ENCODE measurements at places on chromosomes 11 and 22. TPM values are rescaled to one million over a fixed set of nuclear protein-coding genes. Genes with fewer than 3 reads are reported as not detected.

- DNase-seq: peak; percentile 67
These were observed 127.7 kb downstream of the MAML2 start for GRCh38 chr11:96215110-96215782.

DNA sequence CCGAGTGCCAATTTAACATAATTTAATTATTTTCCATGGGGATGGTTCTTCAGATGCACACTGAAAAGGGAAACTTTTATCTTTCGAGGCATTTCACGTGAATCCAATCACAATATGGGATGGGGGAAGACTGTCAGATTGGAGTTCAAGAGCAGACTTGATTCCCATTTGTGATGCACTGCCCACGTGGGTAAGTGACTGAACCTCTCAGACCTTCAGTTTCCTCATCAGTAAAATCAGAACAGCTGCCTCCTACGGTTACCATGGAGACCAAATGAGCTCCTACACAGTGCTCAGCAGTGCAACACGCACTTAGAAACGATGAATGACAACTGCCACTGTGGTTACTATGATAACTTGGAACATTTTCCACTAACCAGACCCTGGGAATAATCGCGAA lies 21.7 kb downstream of the KIAA0930 start:
- no peak for DNase-seq

DNA sequence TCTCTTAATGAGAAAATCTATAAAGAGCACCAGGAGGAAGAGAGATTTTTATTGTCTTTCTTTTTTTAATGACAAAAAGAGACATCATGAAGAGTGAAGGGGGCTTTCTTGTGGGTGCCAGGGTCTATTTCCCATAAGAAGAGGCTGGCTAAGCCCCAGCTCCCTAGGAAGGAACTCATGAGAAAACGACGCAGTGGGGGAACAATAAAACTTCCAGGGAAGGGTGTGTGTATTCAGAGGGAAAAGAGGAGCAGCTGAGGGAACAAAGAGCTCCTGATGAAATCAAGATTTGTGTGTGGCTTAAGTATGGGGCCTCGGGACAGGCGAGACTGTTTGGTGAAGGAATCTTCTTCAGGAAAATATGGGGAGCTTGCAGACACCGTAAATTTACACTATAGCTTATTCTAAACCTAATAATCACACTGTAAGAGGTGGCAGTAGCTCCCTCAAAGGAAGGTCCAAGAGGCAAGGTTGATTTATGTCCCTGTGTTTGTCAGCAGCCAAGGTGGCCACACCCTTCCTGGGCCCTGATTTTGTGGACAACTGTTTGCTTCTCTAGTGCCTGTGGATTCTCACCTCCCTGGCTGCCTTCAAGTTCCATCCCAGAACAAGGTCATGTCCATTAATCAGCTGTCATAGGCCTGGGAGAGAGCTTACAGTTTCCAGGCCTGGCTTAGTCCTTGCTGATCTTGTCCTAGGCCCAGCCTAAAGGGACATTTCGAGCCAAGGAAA lies 615.7 kb downstream of the INSC start:
- DNase-seq: peak; percentile 17

- DNase-seq: no peak
These were observed 20.3 kb downstream of the ZC3H12C start for GRCh38 chr11:110113505-110113904.

- peak; percentile 87 for DNase-seq
These were observed 1.4 kb downstream of the TMEM109 start for GRCh38 chr11:60915248-60915914.

- DNase-seq: no peak
These were observed 2.6 kb upstream of the SUN2 start for GRCh38 chr22:38758276-38758945.

DNA sequence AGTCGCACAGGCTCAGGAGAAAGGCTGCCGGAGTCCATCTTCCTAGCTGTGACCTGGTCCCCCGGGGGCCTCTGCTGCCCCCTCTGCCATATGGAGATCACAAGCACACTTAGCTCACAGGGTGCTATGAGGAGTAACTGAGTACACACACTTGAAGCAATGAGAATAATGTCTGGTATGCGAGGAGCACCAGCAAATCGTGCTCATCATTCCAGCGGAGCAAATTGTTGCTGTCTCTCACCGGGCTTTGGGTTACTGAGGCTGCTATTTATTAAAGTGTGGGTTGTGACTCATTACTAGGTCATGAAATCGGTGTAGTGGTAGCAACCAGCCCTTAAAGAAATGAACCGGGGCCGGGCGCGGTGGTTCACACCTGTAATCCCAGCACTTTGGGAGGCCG lies 48.1 kb upstream of the EIF3D start:
- no peak for DNase-seq

DNA sequence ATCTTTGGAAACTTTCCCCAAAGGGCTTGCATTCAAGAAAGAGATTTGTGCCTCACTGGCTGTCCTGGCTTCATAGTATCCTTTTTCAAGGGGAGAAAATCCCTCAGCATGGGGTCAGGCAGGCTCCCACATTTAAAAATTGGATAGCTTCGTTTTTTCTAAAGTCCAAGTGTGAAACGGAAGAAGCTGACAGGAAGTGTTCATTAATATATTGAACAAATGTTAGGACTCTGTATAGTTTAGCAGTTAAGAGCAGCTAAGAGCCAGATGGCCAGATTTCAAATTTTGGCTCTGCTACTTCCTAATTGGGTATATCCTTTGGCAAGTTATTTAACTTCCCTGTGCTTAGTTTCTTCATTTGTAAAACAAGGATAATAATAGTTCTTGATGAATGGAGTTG lies 354.9 kb upstream of the FAT3 start:
- DNase-seq: no peak

DNA sequence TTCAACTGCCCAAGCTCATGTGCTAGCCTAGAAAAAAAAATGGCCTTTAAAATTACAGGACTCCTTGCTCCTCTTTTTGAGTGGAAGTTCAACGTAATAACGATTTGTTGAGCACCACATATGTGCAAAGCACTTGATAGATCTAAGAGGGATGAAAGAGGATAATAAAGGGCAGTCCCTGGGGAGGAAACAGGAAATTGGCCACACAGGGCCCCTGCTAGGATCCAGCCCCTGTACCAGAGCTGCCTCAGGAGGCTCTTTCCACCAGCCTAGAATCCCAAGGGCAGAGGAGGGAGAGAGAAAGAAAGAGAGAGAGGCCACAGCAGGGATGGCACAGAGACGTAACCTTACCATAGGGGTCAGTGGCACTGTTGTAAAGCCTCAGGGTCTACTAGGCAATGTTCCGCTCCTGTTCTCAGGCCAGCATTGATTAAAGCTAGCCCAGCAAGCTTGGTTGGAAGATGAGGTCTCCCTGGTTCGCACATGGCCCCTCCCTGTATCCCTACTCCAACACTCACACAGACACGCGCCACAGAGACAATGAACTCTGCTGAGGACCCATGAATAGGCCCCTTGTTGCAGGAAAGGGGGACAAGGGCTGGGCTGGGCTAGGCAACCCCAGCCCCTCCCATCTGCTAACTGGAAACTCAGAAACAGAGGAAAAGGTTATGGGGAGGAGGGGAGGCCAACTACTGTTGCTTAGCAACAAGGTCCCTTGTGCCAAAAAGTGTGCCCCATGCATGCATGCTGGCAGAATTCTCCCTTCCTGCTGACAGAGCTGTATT lies at the start of gene TMPRSS5:
Gene TMPRSS5 (minus strand): TSS at position 438 of the 785 bp plus-strand sequence. CDS start 84 bp downstream, at position 354.
- DNase-seq: no peak

DNA sequence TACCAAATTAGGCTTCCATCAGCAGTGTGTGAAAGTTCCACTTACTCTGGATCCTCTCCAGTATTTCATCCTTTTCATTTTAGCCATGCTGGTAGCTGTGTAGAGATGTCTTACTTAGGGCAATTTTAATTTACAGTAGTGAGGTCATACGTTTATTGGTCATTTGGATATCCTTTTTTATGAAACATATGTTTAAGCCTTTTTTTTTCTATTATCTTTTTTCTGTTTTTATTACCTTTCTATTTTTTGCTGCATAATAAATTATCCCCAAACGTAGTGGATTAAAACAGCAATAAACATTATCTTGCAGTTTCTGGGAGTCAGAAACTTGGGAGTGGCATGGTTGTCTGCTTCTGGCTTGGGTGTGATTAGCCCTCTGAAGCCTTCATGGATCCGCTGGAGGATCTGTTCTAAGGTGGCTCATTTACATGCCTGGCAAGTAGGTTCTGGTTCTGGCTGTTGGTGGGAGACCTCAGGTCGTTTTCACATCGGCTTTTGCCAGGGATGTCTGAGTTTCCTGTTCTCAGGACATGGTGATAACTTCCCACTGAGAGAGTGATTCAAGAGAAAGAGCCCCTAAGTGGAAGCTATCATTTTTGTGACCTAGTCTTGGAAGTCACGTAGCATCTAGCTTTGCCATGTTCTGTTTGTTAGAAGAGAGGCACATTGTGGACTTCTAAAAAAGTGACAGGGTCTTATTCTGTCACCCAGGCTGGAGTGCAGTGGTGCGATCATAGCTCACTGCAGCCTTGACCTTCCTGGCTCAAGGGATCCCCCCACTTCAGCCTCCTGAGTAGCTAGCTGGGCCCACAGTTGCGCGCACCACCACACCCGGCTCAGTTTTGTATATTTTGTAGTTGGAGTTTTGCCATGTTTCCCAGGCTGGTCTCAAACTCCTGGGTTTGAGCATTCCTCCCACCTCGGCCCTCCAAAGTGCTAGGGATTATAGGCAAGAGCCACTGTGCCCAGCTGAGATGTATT lies 38.6 kb downstream of the PPP6R3 start:
- no peak for DNase-seq

DNA sequence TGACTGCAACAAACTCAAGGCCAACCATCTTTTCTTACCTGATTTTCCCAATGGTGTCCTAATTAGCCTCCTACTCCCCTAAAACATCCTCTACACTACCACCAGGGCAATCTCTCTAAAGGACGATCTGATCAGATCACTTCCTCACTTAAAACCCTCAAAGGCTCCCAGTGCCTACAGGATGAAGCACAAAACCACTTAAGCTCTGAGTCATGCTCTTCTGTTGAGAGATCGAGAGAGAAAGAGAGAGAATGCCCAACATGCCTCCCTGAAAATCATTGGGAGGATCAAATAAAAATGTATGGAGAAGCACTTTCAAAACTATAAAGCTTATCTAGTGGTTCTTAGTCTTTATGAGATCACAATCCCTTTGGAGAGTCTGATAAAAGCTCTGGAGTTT lies 171.1 kb downstream of the CADM1 start:
- no peak for DNase-seq

GRCh38 chr22:38694940-38695339 lies 5.8 kb downstream of the JOSD1 start:
- DNase-seq: no peak

GRCh38 chr11:119006656-119007055 lies 8.7 kb downstream of the CENATAC start:
- no peak for DNase-seq

DNA sequence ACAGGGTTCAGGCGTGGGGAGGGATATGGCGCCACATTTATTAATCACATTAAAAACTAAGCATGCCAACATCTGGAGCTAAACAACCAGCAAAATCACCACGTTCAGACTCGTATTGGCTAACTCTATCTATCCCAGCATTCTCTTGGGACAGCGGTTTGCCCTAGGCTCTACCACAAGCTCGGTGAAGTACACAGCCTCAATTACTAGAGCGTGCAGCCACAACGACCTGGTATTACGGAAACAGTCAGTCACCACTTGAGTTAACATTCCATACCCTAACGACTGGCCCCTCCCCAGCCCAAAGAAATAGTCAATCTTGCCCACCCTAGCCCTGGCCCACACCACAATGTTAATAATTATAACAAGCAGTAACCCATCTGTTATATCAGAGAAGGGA lies 32.1 kb downstream of the APOL5 start:
- no peak for DNase-seq

DNA sequence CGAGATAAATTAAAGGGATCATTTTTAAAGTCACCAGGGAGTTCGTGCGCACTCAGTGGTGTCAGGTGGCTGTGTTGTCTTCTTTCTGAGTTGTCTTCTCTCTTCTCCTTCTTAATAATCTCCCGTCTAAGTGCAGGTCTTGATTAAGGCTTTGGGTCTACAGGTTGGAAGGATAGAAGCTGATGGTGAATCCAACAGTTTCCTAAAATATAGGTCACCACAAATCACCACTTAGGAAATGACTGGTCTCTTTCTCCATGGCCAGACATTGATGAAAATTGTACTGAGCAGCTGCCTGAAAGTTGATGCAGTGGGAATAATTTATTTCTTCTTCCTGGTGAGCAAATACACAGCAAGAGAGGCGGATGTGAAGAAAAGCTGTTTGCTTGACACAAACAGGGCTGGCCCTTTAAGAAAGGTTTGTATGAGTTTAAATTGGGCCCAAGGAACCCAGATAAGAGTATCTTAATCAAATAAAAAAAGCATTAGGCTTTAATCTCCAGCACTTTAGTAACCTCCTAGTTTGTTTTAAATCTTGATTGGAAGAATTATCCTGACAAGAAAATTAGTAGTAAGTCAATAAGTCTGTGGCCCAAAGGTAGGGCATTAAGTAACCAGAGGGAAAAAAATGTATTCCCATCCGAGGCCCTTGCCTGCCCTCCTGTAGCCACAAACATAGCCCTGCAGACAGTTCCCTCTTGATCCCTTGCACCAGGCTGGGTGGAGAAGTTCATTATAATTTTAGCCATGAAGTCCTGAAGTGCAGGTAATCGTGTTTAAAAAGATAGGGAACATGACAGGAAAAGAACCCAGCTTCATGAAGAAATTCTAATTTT lies 245.8 kb downstream of the KIRREL3 start:
- no peak for DNase-seq

DNA sequence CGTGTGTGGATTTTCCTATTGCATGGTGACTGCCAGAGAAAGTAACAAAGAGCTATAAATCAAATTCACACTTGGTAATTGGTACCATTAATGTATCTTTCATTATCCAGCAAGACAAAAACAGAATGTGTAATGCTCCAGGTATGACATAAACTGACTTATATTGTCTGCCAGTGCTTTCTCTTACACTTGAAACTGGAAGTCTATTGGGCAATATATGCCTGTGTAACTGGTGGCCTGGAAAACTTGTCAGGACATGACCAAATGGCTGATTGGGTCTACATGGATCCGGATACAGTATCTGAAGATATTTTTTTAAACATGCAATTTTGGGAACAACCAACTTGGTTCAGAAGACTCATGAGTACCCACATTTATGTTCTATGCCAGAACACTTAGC lies 174.6 kb upstream of the ARHGAP42 start:
- no peak for DNase-seq

GRCh38 chr11:7574491-7575130 lies 60.8 kb downstream of the PPFIBP2 start:
- DNase-seq: no peak

DNA sequence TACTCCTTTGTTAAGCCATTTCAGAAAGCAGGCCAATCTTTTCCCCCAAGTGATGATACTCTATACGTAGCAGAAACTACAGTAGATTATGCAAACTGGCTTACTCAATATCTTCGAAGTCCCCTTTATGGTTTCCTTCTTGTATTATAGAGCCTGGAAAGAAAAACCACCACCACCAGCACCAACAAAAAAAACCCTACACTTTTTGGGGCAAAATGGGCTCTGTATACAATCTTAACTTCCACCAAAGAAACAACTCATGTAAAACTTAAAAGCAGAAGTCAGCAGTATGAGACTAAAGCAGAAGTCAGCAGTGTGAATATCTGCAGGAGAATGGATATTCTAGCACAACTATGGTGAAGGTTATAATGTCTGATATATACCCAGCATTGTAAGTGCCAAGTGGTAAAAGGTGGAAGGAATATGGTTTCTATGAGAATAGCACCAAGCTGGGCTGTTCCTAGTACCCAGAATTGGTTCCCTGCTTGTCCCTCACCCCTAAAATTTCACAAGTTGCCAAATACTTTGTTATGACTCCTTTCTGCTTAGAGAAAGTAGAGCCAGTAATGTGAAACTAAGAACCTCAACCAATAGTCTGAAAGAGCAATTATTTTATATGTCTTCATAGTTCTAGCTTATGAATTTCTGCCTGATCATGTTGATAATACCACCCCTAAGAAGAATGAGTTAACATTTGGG lies 252.1 kb downstream of the SBF2 start:
- no peak for DNase-seq

Gene MOV10L1
- total RNA-seq: 0.49 TPM

Gene DDI1
- not detected for total RNA-seq

Data from mucosa of descending colon (tissue), 3 donors.